ENCODE measurements at places on chromosomes 1 and 21.

GRCh38 chr1:154478639-154479038 is 23.4 kb upstream of the TDRD10 start:
- no peak for DNase-seq

GRCh38 chr1:183180218-183180617 is 5.8 kb upstream of the LAMC2 start:
- DNase-seq, result no peak

GRCh38 chr1:3620708-3621107 is 4.1 kb upstream of the TPRG1L start:
- no peak for DNase-seq

DNA sequence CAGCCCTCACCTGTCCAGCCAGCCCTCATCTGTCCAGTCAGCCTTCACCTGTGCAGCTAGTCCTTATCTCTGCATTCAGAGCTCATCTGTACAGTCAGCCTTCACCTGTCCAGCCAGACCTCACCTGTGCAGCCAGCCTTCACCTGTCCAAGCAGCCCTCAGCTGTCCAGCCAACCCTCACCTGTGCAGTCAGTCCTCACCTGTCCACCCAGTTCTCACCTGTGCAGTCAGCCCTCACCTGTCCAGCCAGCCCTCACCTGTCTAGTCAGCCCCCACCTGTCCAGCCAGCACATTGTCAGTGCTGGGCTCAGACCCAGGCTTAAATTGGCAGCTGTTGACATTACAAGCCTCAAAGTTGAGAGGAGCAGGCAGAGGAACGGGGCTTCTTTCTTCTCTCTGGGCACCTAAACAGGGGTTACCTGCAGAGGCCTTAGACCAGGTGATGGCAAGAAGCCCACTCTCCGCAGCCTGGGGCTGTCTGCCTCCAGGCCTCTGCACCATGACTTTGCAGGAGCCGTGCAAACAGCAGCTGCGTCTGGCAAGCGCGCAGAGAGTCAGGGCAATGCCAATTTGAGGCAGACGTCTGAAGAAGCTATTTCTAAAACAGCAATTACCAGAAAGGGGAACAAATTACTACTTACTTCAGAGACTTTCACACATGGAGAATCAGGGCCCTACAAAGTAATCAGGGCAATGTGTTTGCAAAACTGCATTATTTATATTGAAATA is 506.1 kb downstream of the NPHP4 start:
- no peak for DNase-seq

- DNase-seq, result no peak
Observed at GRCh38 chr1:24709791-24710441, 35.3 kb upstream of the CLIC4 start.
